WTC11 (cell line): ENCODE measurements at places on chromosomes 3 and 15. TPM values are rescaled to one million over a fixed set of nuclear protein-coding genes. Genes with fewer than 3 reads are reported as not detected.

Gene PROK2
- total RNA-seq, result 0.92 to 2.0 TPM (median 1.4 TPM) in 3 replicates

Gene AGTR1
- total RNA-seq, result 0.13 to 0.25 TPM in 2 of 3 replicates, not detected in the other

Gene ECE2
- total RNA-seq, result 0.46 to 1.2 TPM (median 0.64 TPM) in 3 replicates

Gene PATL2
- total RNA-seq, result 0.41 to 1.2 TPM (median 0.59 TPM) in 3 replicates

Gene ZBTB38
- total RNA-seq, result 10.5 to 12.3 TPM (median 11.6 TPM) in 3 replicates

Gene RCCD1
- 26.1 to 31.9 TPM (median 27.8 TPM) in 3 replicates for total RNA-seq

Gene FETUB
- total RNA-seq, result not detected in 3 replicates

DNA sequence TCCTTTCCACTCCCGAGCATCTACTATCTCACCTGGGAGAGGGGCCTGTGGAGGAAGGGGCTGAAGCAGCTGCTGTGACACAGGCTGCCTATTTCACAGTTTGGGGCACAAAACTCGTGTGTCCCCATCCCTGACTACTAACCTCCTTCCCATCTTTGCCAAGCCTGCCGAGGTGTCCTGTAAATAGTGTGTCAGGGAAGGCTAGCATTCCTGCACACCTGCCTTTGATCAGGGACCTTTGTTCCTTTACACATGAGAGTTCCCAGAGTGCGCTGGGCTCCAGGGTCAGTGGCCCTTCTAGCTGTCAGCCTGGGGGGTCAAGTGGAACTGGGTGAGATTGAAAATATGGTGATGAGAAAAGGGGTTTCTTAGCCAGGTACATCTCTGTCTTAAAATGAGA is 13.0 kb upstream of the TF start:
- no peak for DNase-seq

- no peak for DNase-seq
These were observed 53.7 kb downstream of the PIK3CB start for GRCh38 chr3:138781012-138781470.

DNA sequence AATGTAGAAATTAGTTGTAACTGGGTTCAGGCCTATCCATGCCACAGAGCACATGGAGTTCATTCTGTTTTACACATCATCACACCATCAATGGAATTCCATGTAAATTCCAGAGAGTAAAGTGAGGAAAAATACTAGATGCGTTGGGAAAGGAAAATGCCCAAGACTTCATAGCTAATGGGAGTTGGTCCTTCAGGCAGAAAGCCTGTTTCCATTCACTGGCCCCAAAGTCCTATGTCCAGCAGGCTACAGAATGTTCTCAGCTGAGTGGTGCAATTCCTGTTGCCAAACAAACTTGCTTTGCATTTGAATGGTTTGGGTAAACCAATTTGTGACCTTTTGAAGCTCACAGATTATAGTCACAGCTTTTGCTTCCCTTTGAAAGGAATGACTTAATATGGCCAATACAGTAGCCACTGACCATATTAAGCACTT is 164.6 kb upstream of the PFN2 start:
- DNase-seq, result no peak

DNA sequence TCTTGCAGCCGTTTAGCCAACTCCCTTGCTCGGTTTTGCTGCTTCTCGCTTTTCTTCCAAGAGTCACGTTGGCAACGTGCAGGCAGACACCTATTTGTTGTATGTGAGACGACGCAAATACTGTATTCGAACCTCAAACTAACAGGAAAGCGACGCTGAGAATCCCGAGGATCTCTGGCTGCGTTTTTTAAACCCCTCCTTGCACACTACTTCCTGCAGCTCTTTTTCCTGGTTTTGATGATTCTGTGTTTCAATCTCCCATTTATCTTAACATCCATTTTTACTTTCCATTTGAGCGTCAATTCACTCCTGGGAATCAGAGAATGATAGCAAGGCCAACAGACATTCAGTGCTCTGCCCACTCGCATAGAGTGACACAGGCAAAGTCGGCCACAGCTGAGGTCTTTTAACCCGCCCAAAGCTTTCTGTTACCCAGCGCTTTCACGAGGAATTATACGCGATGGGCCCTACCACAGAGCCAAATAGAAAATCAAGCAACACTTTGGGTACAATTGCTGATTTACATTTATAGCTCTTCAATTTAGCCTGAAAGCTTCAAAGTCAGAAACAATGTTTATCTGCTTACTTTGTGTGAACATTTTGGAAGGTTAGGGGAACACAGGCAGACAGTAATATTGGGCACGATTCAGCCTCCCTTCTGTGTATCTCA is 1.6 kb upstream of the ANXA2 start:
- no peak for DNase-seq

DNA sequence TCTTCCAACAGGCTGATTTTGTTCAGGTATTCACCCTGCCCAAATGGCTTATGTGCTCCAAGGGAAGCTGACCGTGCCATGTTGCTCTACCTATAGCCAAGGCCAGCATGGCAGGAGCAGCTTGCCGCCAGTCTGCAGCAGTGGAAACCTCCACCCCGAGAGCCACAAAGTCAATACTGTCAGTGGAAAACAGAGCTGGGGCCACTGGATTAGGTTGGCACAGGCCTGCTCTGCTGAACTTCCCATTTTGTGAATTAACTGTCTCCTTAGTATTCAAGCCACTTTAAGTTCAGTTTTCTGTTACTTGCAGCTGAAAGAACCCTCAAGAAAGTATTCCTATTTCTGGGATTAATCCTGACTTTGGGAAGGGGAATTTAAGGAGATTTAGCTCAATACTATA is 63.8 kb upstream of the XCR1 start:
- DNase-seq, result no peak

DNA sequence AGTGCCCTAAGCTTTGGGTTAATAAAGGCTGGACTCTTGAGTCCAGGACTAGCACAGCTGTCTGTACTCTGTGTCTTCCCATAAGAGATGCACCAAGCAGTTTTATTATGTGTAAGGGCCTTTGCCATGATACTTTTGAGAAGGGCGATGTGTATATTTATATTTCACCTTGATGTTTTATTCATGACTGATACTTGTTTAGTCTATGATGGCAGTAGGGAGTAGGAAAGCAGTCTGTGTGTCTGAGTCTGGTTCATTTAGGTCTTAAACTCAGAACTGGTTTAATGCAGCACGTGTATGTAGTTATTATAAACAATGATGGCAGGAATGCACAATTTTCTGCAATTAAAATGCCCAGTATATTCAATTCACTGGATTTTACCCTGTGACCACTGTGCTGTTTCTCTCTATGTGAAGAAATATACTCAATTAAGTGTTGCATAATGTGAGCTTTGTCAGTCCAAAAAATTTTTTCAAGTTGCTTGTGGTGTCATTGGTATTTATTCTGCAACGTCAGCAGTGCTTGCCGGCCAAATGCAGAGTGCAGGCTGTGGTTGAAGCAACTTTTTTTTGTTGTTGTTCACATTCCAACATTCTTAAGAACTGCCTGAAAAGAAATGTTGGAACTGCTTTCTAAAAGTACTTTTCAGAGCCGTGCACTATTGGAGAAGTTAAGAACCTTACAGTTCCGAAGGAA is 423.7 kb upstream of the SEMA6D start:
- DNase-seq, result no peak

DNA sequence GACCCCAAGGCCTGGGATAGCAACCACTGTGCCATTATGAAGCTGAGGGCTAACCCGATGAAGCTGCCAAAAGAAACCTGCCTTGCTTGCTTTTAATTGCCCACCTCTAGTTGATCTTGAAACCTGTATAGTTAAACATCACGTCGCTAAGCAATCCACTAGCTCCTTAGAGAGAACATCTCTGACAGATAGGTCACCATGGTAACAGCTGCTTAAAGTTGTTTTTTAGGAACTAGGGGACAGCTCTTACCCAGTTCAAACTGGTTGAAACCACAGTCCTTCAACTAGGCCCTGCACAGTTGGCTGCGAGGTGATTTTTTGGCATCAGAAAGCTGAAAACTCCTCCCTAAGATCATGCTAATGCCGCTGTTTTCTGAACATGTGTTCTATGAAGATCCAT is 135.7 kb downstream of the EBLN2 start:
- DNase-seq, result no peak

GRCh38 chr15:64698823-64699222 is 76.6 kb downstream of the RBPMS2 start:
- DNase-seq, result no peak

- no peak for DNase-seq
These were observed 30.7 kb upstream of the EIF1B start for GRCh38 chr3:40278791-40279190.

- no peak for DNase-seq
These were observed 72.2 kb downstream of the SLC7A14 start for GRCh38 chr3:170513642-170514041.

GRCh38 chr3:18580268-18580667 is 155.1 kb upstream of the SATB1 start:
- DNase-seq, result no peak

DNA sequence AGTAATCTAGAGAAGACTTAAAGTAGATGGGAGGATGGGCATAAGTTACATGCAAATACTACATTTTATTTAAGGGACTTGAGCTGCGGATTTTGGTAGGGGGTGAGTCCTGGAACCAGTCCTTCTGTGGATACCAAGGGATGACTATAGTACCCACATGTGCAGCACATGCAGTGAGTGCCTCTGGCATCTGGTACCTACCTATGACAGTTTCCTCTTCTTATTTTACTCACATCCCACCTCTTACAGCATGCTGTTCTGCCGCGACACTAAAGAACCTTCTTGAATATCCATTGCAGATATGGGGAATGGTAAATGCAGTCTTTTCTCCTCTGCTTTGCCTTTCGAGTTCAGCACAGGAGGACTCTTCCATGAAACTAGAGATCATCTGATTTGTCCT is 1.7 kb downstream of the TSEN2 start:
- DNase-seq, result no peak

DNA sequence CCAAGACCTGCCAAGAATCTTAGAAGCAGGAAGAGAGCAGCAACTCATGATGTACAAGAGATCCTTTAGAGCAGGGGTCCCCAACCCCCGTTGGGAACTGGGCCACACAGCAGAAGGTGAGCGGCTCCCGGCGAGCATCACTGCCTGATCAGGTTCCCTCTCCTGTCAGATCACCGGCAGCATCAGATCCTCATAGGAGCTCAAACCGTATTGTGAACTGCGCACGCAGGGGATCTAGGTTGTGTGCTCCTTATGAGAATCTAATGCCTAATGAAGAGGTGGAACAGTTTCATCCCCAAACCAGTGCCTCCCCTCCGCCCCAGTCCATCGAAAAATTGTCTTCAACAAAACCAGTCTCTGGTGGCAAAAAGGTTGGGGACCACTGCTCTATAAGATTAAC is 13.8 kb downstream of the SLC41A3 start:
- no peak for DNase-seq

GRCh38 chr3:37457378-37458065 is 283.1 kb upstream of the LRRFIP2 start:
- DNase-seq, result peak; percentile 19

DNA sequence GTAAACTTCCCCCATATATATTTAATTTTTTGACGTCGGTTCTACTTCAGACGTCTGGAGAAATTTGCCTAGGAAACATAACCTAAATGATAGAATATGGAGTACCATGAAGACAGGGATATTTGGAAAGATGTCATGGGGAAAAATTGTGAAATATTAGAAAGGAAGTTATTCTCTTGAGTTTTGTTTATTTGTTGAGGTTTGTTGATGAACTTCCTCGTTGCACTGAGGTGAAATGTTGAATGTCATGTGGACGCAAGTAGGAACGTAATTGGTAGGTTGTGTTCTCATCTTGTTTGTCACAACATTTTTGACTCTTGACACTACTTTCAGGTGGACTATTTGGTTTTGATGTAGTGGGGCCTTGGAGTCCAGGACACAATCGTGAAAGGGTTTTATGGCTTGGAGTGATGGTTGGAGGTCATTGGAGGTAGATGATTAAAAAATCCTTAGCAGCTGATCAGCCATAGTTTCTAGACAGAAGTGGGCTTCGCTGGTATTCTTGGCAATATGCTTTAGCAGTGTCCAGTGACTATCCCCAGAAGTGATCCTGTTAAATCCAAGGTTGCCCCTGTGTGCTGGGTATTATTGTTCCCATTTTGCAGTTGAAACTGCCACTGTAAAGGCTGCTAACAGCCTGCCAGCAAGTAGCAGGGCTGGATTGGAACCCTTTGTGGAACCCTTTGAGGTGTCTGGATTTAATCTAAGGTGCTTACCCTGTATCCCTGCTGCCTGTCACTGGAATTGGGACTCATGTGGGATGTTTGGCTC is 1.5 kb downstream of the ABHD5 start:
- no peak for DNase-seq

GRCh38 chr3:73661265-73661664 is 36.5 kb upstream of the PDZRN3 start:
- DNase-seq, result no peak

- no peak for DNase-seq
These were observed 109.6 kb downstream of the ADAMTS9 start for GRCh38 chr3:64578062-64578770.

GRCh38 chr3:3191675-3192285 is 12.3 kb upstream of the CRBN start:
- no peak for DNase-seq
